ENCODE measurements at places on chromosomes 13 and 19.

DNA sequence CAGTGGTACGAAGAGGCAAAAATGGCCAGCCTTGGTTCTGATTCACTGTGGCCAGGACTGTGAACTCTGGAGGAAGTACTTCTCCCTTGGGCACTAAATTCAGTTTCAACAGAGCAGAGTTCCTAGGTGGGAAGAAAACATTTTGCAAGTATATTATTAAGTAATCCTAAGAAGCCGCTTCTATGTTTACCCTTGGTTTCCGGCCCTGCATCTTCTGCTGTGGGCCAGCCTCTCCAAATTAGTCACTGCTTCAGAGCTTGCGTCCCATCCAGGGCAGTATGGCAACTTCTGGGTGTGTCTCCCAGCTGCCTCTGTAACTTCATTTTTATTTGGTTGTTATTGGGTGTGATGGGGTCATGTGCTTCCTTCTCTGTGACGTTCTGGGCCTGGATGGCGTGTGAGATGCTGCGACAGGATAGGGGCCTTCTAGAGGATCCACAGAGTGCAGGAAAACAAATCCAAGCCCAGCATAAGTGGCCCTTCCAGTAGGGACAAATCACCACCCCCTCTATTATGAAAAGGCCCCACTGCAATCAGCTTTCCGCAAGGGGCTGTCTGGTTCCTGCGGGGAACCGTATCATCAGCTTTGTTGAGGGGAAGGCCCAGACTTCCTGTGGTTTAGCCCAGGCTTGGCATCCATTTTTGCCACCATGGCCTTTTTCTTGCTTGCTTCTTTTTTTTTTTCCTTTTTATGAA, 55.1 kb upstream of the C1QTNF9 start:
- DNase-seq = no peak

GRCh38 chr13:107102676-107103075, 534.7 kb upstream of the ARGLU1 start:
- no peak for DNase-seq

DNA sequence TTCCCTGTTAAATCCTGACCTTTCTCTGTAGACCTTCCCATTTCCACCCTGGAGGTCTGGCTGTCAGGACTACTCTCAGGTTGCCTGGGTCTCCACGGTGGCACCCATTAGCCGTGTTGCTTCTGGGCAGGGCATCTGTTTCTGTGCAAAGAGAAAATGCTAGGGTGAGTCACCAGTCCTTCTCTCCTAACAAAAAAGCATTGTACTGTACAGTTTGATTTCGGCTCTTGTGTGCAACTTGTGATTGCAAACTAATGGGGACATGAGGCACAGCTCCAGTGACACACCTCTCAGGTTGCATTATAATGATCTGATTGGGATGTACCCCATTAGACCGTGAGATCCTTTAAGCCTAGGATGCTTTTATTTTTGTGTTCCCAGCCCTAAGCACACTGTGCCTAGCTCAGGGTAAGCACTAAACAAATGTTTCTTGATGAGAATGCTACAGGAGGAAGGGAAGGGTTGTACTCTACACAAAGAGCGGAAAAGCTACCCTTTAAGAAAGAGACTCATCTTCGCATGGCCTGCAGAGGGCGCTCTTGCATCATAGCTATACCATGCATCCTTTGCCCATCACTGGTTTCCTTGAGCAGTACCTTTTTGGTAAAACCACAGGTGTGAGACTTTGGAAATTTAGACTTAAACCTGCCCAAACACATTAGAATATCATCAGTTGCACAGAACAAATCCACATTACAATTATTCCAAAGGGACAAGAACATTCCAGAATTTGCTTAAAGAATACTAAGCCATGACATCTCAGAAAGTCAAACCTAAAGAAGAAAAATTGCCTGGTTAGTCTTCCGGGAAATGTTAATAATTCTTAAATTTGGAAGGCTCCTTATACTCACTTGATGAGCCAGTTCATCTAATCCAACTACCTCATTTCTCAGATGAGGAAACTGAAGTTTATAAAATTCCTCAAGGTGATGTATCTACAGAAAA, 20.3 kb upstream of the TRIM13 start:
- peak; percentile 70 for DNase-seq

- no peak for DNase-seq
These were observed 27.9 kb downstream of the UGGT2 start for GRCh38 chr13:96025283-96025682.

GRCh38 chr19:34505321-34506025, 23.9 kb downstream of the WTIP start:
- DNase-seq = no peak

DNA sequence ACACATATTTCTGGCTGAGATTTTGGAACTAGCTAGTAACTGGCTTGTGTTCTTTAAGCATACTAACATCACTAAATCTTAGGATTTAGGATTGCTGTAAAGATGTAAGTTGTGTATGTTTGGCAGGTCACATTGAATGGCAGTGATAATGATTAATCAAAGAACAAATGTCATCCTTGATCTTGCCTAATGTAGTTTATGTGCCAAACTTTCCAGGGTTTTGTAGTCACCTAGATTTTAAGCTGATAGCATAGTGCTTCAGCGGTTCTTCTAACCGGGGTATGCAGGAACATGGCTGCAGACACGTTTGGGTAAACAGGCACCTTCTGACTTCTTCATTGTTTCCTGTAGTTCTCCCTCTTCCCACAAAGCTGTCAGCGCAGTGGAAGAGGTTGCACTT, 9.7 kb downstream of the CLN5 start:
- no peak for DNase-seq

- no peak for DNase-seq
These were observed 11.9 kb downstream of the CDADC1 start for GRCh38 chr13:49259586-49259985.

DNA sequence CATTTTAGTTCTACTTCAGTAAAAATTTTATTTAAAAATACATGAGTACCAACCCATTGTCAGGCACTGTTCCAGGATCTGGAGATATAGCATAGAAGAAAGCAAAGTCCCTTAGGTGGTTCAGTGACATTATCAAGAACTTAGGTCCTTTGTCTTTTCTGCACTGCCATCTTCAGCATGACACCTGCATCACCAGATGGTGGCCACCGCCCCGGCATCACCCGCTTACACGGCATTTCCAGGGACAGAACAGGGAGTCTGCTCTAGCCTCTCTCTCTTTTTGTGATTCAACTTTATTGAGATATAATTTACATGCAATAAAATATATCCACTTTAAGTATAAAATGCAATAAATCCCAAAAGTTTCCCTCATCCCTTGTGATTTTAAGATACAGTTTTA, 23.5 kb downstream of the DYRK1B start:
- no peak for DNase-seq
